ENCODE measurements at places on chromosomes 2 and 18.

DNA sequence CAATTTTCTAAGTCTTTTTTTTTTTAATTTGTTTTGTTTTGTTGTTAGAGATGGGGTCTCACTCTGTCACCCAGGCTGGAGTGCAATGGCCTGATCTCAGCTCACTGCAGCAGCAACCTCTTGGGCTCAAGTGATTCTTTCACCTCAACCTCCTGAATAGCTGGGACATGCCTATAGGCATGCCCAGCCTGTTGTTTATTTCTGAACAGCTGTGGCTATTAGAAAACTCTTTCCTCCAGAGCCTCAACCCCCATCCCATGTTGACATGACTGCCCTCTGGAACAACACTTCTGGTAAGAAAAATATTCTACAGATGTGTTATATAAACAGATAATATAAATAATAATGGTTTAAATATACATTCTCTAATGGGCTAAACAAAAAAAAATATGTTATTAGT, 44.4 kb upstream of the TWSG1 start:
- no peak overlapping the region for H3K4me3 ChIP-seq
- no peaks in the 10 kb centered on the region for H3K36me3 ChIP-seq
- no peaks in the 10 kb centered on the region for H3K4me1 ChIP-seq
- DNase-seq, result no peak
- H3K27me3 ChIP-seq, result no peaks in the 10 kb centered on the region

DNA sequence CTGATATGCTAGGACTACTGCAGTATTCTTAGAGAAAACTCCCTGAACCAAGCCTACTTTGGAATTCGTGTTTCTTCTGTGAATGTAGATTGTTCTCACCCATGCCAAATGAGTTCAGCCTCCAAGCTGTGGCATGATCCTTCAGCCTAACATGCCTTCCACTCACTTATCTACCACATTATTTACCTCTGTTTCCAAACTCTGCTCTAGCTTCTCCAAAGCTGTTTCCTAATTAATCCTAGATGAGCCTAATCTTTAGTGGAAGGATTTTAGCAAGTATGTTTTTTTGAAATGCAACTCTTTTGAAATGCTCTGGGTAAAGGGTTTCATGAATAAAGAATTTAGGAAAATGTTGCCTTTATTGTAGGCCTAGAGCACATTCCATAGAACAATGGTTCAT, 152.9 kb upstream of the MMADHC start:
- no peaks in the 10 kb centered on the region for H3K27me3 ChIP-seq
- H3K4me1 ChIP-seq, result no peaks in the 10 kb centered on the region
- H3K27ac ChIP-seq, result no peak overlapping the region
- DNase-seq, result no peak
- no peaks in the 10 kb centered on the region for H3K36me3 ChIP-seq
- no peak overlapping the region for H3K4me3 ChIP-seq

DNA sequence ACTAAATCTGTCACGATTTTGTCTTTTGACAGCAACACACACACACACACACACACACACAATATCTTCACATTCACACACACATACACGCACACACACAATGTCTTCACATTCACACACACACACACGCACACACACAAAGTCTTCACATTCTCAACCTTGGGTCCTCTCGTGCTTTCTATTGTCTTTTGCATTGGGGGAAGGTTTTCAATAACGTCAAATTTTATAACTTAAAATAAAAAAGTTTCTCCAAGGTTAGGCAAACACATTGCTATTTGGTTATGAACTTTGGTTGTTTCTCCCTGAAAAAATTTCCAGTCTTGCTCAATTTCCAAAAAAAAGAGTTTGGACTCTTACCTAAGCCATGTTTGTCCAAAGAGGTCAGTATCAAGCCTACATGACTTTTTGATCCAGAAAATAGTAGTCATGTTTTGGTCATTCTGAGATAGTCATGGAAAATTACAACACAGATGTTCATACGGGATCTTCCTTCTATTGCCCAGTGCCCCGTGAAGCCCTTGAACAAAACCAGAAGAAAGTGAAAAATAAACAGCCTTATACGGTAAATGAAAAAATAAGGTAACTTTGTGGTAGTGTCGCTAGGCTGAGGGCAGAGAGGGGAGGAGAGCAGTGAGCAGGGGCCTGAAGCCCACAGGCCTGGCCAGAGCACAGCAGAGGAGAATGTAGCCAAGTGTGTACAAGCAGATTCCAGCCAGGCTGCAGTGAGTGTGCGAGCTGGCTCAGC, 542.8 kb upstream of the ID2 start:
- no peak overlapping the region for H3K27ac ChIP-seq
- H3K4me1 ChIP-seq, result peaks cover 5% of the 10 kb centered on the region
- H3K27me3 ChIP-seq, result no peaks in the 10 kb centered on the region
- no peak overlapping the region for H3K4me3 ChIP-seq
- H3K36me3 ChIP-seq, result no peaks in the 10 kb centered on the region

- H3K36me3 ChIP-seq, result no peaks in the 10 kb centered on the region
- no peak for DNase-seq
- H3K4me1 ChIP-seq, result no peaks in the 10 kb centered on the region
- H3K27ac ChIP-seq, result no peak overlapping the region
- H3K4me3 ChIP-seq, result no peak overlapping the region
Measured at GRCh38 chr2:22822835-22823234, 562.1 kb upstream of the KLHL29 start.

DNA sequence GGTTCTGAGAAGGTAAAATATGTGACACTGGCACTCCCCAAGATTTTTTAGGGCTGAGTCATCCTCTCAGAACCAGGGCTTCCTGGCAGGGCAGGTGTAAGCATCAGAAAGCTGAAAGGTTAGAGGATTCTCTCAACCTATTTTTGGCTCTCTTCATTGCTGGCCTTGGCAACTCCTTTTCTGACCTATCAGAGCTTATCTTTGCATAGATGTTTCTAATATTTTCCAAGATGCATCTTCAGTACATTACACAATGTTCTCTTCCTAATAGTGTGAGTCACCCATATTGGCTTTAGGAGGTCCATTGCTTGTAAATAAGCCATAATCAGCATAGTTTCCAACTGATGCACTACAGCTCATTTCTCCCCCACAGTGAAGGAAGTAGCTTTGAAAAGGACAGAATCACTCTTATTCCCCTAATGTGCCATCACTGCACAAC, 2008.4 kb upstream of the PIK3C3 start:
- H3K27ac ChIP-seq, result no peak overlapping the region
- no peaks in the 10 kb centered on the region for H3K36me3 ChIP-seq
- H3K4me3 ChIP-seq, result no peak overlapping the region
- DNase-seq, result no peak
- H3K27me3 ChIP-seq, result no peaks in the 10 kb centered on the region

- no peak for DNase-seq
- no peaks in the 10 kb centered on the region for H3K4me1 ChIP-seq
- H3K4me3 ChIP-seq, result no peak overlapping the region
- H3K27ac ChIP-seq, result no peak overlapping the region
Measured at GRCh38 chr2:163345795-163346573, 389.8 kb downstream of the FIGN start.

GRCh38 chr2:222869252-222869560, 8.4 kb downstream of the ACSL3 start:
- no peak for DNase-seq
- no peak overlapping the region for H3K4me3 ChIP-seq
- no peaks in the 10 kb centered on the region for H3K27me3 ChIP-seq

GRCh38 chr2:73986085-73986681, 1.5 kb downstream of the TET3 start:
- peaks cover 50% of the 10 kb centered on the region for H3K36me3 ChIP-seq
- H3K4me3 ChIP-seq, result peak overlapping the region; percentile 49
- peaks cover 65% of the 10 kb centered on the region for H3K4me1 ChIP-seq
- DNase-seq, result no peak
- no peaks in the 10 kb centered on the region for H3K27me3 ChIP-seq
- H3K27ac ChIP-seq, result peak overlapping the region; percentile 79

DNA sequence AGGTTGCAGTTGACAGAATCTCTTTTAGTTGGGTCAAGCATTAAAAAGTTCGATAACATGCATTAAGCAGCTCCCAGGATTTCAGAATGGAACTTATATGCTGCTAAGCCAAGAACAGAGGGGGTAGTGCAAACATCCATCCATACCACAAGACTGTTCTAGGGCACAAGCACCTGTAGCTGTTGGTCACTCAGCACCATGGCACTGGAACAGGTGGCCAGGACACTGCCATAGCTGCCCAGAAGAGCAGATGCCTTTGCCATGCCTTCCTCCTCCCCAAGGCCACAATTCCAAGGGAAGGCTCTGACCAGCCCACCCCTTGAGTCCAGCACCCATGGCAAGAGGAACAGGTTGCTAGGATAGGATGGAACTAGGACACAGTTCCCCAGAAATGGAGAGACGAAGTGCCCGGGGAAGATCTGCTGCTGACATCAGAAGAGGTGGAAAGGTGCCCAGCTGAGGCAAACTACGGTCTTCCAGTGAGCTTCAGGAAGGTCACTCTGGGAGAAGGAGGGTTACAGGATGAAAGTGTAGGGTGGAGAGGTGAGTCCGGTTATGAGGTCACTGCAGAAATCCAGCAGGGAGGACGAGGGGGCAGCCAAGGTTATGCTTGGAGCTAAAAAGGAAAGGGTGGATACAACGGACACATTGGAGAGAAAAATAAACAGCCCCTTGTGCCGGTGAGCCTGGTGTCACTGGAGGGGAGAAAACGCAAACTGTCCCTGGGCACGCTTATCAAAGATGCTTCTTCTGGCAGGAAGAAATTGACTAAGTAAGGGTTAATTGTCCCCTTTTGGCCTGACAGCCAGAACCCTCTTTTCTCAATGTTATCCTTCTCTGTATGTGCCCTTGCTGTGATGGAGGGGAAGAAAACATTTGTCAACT, 41.9 kb downstream of the C1QL2 start:
- no peaks in the 10 kb centered on the region for H3K36me3 ChIP-seq
- no peak for DNase-seq
- no peak overlapping the region for H3K4me3 ChIP-seq
- no peak overlapping the region for H3K27ac ChIP-seq
- peaks cover 2% of the 10 kb centered on the region for H3K27me3 ChIP-seq

- H3K27ac ChIP-seq, result peak overlapping the region; percentile 6
- peaks cover 70% of the 10 kb centered on the region for H3K4me1 ChIP-seq
- no peak for DNase-seq
- H3K27me3 ChIP-seq, result no peaks in the 10 kb centered on the region
- H3K4me3 ChIP-seq, result no peak overlapping the region
- H3K36me3 ChIP-seq, result no peaks in the 10 kb centered on the region
Measured at GRCh38 chr18:48931680-48932461, 18.9 kb downstream of the SMAD7 start.

- H3K4me3 ChIP-seq, result no peak overlapping the region
- no peaks in the 10 kb centered on the region for H3K36me3 ChIP-seq
- no peak for DNase-seq
- H3K4me1 ChIP-seq, result no peaks in the 10 kb centered on the region
- no peak overlapping the region for H3K27ac ChIP-seq
Measured at GRCh38 chr2:79622508-79622907, 109.7 kb downstream of the CTNNA2 start.

DNA sequence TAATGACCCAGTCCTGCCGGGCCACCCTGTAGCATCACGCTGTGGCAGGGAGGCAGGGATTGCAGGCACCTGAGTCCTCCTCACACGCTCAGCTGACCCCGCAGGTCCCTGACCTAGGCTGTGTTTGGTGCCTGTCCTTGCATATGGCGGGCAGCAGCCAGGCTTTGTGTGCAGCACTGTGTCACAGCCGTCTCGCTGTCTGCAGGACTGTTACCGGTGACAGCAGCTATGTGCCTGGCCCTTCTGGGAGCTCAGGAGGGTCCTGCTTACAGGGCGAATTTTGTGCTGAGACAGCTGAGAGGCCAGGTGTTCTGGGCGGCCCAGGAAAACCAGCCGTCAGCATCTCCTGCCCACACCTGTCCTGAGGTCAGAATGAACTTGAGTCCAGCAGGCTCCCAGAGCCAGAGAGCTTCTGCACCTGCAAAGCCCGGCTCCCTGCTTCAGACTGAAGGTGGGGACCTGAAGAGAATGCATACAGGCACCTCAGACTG, 10.4 kb upstream of the ARID5A start:
- H3K27me3 ChIP-seq, result peaks cover 20% of the 10 kb centered on the region
- H3K36me3 ChIP-seq, result no peaks in the 10 kb centered on the region
- H3K4me1 ChIP-seq, result peaks cover 25% of the 10 kb centered on the region
- no peak overlapping the region for H3K4me3 ChIP-seq
- H3K27ac ChIP-seq, result no peak overlapping the region

GRCh38 chr2:182426082-182426917, 536 bp downstream of the PDE1A start:
- H3K27me3 ChIP-seq, result no peaks in the 10 kb centered on the region
- no peak overlapping the region for H3K4me3 ChIP-seq
- no peaks in the 10 kb centered on the region for H3K4me1 ChIP-seq
- no peak overlapping the region for H3K27ac ChIP-seq
- DNase-seq, result no peak

GRCh38 chr18:33733376-33733775, 155.4 kb downstream of the ASXL3 start:
- H3K27me3 ChIP-seq, result no peaks in the 10 kb centered on the region
- no peak for DNase-seq
- no peaks in the 10 kb centered on the region for H3K4me1 ChIP-seq

- H3K27ac ChIP-seq, result no peak overlapping the region
- no peaks in the 10 kb centered on the region for H3K27me3 ChIP-seq
- H3K4me1 ChIP-seq, result peaks cover 4% of the 10 kb centered on the region
Measured at GRCh38 chr2:111042772-111043771, 77.6 kb upstream of the BCL2L11 start.

DNA sequence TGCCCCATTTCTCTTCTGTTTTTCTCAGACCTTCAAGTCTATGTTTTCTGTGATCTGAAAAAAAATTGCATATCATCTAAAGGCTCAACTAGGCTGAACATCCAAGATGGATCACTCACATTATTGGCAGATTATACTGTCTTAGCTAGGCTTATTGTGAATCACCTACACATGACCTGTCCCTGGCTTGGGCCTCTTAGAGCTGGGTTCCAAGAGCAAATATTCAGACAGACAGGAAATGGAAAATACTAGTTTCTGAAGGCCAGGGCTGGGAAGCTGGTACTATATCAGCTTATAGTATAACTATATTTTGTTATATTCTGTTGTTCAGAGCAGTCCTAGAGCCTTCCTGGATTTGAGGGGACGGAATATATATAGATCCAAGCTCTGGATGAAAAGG, 90.3 kb downstream of the PIK3C3 start:
- no peak overlapping the region for H3K27ac ChIP-seq
- no peak for DNase-seq
- H3K4me3 ChIP-seq, result no peak overlapping the region
- no peaks in the 10 kb centered on the region for H3K4me1 ChIP-seq

DNA sequence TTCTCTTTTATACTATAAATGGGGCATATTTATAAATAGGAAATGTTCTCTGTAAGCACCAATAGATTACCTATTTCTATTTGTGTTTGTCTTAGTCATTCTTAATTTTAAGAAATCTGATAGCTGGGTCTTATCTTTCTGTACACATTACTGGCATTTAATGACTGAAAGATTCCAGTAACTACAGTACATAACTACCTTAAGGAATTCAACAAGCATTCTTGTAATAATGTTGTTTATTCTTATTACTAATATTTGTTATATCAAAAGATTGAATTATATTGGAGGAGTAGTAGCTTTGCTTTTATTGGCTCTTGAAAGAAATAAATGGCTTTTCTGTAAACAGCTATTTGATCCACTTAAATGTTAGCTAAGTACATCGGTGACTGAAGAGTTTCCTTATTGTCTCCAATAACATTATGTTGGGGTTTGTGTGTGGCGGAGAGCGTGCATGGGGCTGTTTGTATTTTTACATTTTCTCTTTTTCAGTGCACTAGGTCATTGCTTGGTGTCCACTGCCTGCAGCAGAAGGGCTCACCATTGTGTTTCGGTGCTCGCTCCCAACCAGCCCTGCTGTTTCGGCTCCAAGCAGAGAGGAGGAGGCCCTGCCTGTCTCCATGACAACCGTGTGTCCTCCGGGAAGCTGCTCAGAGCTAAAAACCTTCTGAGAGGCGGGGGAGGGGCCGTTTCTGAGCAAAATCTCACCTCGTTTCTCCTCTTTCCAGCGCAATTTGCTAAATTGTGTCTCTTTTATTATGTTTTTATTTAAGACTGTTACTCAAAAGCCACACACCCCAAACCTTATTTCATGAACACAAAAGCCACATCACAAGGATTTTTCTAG, 112.5 kb upstream of the SLC38A11 start:
- H3K4me3 ChIP-seq, result peak overlapping the region; percentile 48
- no peaks in the 10 kb centered on the region for H3K36me3 ChIP-seq
- H3K27me3 ChIP-seq, result no peaks in the 10 kb centered on the region
- peaks cover 21% of the 10 kb centered on the region for H3K4me1 ChIP-seq
